ENCODE measurements at places on chromosomes 12 and 14. TPM values are rescaled to one million over a fixed set of nuclear protein-coding genes. Genes with fewer than 3 reads are reported as not detected.

NXPH4 gene
- not detected for total RNA-seq

SLC10A1 gene
- total RNA-seq, result not detected

FAR2 gene
- total RNA-seq, result 38.8 TPM

B4GALNT1 gene
- not detected for total RNA-seq

GNB3 gene
- total RNA-seq, result 0.20 TPM

CLEC4C gene
- not detected for total RNA-seq

CCDC59 gene
- total RNA-seq, result 51.3 TPM

All from mammary microvascular endothelial cell (primary cell).